NCI-H1417 treated with DMSO at 0.1 percent for 48 hours (cell line): ENCODE measurements at places on chromosomes 7 and 10.

DNA sequence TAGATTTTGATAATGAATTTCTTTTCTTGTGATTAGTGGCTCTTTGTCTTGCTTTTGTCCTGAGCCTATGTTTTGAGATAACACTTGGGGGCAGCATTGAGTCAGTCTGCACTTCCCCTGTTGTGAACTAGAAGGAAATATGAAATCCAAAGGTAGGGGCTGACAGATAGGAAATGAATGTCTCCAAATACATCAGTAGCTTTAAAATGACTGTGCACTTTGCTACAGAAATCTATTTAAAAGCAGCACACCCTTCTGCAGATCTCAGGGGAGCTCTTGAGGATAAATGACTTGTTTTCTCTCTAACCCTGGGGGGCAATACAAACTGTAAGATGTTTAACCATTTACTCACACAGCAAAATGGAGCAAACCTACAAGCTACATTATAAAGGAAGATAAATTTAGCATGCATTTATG lies 176.0 kb upstream of the MYO3A start:
- DNase-seq = peak; percentile 82

DNA sequence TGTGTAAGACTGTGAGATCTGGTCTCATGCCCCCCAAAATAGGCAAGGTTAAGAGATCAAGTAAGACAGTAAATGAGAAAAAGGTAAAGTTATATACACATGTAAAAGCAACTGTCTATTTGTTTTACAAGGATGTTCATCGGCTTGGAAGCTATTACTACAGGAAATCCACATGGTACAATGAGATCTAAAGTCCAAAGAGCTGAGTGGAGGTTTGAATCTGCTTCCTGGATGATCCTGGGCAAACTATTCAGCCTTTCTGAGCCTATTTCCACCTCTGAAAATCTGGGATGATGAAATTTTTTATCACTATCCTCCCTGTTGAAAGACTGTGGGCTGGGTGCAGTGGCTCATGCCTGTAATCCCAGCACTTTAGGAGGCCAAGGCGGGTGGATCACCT lies 123.0 kb downstream of the IDE start:
- no peak for DNase-seq

- DNase-seq = no peak
Measured at GRCh38 chr10:83533290-83533689, 606.0 kb upstream of the GHITM start.

DNA sequence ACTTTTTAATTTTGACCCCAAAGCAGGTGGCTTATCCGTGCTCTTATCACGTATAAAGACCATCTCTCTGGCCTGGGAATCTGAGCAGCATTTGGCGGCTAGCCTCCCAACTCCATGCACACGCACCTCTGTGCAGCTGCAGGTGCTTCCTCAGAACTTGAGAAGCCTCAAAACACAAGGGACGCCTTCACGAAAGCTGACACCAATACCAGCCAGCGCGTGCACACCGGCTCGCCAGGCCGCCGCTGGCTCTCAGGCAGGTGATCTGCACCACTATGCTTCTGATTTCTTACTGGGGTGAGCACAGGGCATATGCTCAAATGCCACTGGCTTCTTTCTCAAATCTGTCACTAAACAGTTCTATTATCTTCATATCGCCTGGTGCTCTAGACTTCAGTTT lies 145.0 kb downstream of the PARD3 start:
- no peak for DNase-seq

DNA sequence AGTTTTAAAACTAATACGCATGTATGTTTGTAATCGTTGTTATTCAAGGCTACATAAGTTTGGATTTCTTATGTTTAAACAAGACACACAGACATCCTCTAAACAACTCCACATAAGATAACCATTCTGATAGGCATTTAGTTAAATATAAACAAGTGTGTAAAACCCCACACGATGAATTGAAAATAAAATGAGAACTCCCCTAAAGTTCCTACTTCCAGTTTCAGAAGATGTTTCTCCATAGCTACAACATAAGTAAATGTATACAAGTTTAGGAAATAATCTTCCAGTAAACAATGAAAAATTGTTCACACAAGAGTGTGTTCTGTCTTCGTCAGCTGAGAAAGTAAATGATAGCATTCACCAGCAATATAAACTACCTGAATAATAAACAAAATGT lies 246.8 kb downstream of the RNLS start:
- DNase-seq = no peak

GRCh38 chr10:98163941-98164340 lies 29.5 kb downstream of the R3HCC1L start:
- no peak for DNase-seq

- DNase-seq = peak; percentile 2
Measured at GRCh38 chr7:154503962-154504550, 451.9 kb downstream of the DPP6 start.

DNA sequence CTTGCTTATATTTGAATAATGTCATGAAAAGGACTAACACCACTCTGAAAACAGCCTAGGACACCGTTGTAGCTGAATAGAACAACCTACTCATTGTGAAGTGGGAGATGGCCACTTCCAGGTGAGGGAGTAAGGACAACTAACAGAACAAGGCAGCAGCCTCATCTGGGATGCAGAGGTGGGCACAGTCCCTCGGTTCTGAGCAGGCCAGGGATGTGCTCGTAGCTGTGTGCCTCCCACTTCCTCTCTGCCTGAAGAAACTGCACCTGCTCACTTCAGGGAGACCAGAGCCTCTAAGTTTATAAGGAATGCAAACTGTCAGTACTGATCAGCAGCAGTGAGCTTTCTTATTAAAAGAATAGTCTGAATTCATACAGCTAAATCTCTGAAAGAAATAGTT lies 2.5 kb downstream of the VSTM4 start:
- DNase-seq = no peak

GRCh38 chr7:42210779-42211178 lies 26.2 kb downstream of the GLI3 start:
- no peak for DNase-seq

DNA sequence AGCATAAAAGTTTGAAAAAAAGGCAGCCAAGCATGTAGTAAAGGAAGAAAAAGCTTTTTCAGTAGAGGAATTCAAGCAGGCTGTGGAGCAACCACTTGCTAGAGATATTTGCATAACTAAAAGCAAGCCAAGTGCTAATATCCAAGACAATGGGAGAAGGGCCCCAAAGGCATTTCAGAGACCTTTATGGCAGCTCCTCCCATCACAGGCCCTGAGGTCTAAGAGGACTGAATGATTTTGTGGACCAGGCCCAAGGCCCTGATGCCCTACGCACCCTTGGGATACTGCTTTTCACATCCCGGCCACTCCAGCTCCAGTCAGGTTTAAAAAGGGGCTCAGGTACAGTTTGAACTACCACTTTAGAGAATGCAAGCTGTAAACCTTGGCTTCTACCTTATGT lies 261.7 kb upstream of the SEMA3C start:
- DNase-seq = no peak

- DNase-seq = no peak
Measured at GRCh38 chr7:133860628-133861335, 266.4 kb upstream of the LRGUK start.

- no peak for DNase-seq
Measured at GRCh38 chr7:41696323-41696916, 6.5 kb downstream of the INHBA start.

DNA sequence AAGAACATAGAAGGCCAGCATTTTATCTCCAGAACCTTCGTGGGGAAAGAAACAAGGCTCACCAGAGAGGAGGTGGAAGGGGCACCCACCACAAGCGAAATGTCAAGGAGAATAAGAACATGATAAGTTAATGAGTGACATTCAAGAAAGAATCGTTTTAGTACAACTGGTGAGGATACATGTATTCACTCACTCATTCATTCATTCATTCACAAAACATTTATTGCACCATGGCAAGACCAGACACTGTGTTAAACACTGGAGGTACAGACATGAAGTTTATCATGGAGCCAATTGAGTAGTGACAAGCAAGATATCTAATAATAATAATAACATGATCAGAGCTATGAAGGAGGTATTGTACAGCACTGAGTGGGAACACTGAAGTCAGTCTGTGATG lies 1.7 kb upstream of the ZNRF2 start:
- DNase-seq = no peak

DNA sequence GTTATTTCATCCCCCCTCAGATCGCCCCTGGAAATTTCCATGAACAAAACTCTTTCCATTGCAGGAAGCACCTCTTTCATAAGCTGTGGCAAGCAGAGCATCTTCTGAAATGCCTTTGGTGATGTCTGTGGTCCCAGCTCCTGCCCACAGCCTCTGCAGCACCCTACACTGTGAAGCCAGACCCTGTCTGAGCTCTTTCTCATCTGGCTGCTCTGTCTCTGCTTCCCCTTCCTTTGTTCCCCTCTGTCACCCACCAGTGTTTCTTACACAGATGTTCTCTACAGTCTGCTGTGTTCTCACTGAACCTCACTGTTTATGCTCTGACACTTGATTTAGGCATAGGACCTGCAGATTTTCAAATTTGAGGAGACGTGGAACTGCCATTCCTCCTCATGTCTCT lies 1.9 kb upstream of the TAS2R39 start:
- no peak for DNase-seq

- DNase-seq = no peak
Measured at GRCh38 chr7:139776486-139777132, 1.2 kb downstream of the HIPK2 start.

DNA sequence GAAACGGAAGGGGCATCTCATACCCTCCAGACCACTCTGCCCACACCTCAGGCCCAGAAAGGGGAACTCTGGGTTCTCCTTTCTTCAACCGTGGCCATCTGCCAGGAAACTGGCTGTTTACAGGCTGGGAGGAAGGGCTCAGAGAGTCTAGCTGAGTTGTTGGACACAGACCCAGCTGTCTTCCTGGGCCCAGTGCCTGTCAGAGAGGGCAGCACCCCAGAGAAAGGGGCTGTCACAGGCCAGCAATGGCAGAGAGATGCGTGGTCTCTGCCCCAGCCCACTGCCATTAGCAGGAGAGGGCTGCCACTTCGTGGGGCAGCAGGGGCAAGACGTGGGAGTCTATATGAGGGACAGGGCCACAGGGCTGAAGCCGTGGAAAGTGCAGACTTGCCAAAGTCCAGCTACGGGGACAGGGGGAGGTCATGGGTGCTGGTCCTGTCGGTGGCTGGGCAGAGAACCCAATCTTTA lies 11.0 kb downstream of the GRID1 start:
- no peak for DNase-seq

DNA sequence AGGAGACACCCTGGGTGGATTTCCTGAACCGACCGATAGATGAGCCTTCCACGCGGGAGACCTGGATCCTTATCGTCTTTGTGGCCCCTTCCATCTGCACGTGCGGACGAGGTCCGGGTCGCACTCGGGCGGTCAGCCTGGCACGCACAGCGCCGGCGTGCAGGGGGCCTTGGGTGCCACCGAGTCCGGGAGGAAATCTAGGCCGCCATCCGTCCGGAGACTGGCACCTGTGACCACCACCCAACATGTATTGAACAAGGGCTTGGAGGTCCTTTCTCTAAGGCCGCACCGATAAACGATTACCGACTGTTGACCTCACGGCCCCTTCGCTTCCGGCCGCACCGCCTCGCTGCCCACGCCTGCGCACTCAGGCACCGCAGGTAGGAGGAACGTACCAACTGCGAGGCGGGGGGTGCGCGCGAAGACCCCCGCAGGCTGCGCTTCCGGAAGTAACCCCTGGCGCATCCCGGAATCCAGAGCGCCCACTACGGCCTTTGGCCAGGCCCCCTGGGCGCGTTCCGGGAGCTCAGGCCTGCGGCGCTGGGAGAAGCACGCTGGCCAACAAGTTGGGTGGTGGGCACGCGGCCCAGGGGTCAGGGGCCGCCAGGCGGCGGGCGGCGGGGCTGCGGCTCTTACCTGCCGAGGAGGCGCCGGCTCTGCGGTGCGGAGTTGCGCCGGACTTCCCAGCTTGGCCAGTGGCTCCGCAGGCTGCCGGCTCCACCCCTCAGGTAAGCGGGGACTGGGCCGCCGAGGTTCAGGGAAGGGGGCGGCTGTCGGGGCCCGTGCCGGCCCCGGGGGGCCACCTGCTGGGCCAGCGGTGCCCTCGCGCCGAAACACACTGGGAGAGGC lies at the start of the genes ACTR3C and LRRC61:
TSS of gene ACTR3C (minus strand) at position 713 of the 849 bp plus-strand sequence. CDS start 28,249 bp downstream, outside the sequence.
TSS of gene LRRC61 (plus strand) at position 523 of the 849 bp plus-strand sequence. CDS start 13,507 bp downstream, outside the sequence.
- DNase-seq = peak; percentile 76

- DNase-seq = no peak
Measured at GRCh38 chr10:124573726-124574455, 112.3 kb downstream of the LHPP start.

- no peak for DNase-seq
Measured at GRCh38 chr7:38451840-38452239, 178.4 kb upstream of the TARP start.

- no peak for DNase-seq
Measured at GRCh38 chr7:119270644-119271043, 1002.3 kb upstream of the KCND2 start.

DNA sequence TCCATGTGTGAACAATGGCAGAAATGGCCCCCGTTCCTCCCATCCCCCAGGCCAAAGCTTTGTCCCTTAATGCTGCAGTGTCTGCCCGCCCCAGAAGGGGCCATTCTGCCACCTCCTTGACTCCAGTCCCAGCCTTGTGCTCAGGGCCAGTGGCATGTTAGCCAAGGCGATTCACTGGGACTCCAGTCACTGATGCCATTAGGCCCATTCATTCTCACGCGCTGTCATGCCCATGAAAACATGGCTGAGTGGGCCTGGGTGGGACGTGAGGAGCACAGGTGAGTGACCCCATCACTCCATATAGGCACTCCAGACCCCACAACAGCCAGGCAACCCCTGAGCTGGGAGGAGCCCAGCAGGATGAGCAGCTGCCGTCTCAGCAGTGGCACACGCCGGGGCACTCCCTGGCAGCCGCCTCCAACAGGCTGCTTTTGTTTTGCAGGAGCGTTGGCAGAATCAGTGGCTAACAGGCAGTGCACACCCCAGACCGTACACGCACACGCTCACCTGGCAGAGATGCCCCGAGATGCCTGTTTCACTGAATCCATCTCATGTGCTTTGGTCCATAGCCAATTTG lies 79.5 kb downstream of the TCERG1L start:
- no peak for DNase-seq

GRCh38 chr10:132564249-132564605 lies 26.6 kb downstream of the INPP5A start:
- DNase-seq = no peak

DNA sequence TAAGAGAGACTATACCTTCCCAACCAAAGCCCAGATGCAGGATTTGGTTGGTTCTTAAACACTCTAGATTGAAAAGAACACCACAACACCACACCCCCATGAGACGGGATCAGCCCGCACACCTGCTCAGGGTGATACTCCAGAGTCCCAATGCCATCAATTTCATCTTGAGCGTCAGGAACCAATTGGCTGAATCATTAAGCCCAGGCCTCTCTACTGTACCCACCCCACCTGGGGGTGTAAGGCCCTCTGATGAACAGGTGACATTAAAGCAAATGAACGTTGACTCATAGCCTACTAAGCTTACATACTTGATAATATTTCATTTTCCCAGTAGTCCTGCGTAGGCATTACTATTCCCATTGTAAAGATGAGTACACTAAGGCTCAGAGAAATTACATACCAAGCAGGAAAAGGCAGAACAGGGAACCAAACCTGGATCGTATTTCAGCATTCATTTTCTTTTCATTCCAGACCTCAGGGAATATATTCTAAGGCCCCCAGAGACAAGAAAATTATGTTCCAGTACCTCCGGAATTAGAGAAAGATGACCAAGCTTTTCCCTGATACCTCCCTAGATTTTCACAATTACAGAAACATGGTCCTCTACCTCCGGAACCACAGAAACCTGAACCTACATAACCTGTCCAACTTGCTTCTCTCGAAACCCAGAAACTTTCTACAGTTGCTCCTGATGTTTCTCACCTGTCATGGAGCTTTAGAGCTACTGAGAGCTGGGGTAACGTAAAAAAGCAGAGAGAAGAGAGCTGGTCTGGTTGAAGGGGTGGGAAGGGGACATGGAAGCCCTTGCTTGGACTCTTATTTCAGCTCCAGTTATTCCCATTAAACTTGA lies 43.1 kb upstream of the KDM7A start:
- no peak for DNase-seq

- DNase-seq = no peak
Measured at GRCh38 chr7:80823057-80823456, 95.8 kb downstream of the SEMA3C start.
